H1 (cell line): ENCODE measurements at places on chromosomes 11 and 22. TPM values are rescaled to one million over a fixed set of nuclear protein-coding genes. Genes with fewer than 3 reads are reported as not detected.

Gene POTEH
- polyA plus RNA-seq: not detected in 2 replicates

Gene KCNC1
- polyA plus RNA-seq: 0.08 and 0.11 TPM in 2 replicates

Gene TEAD1
- polyA plus RNA-seq: 15.6 and 17.2 TPM in 2 replicates

Gene IFITM10
- 0.08 and 0.14 TPM in 2 replicates for polyA plus RNA-seq

Gene TIRAP
- 5.3 and 5.6 TPM in 2 replicates for polyA plus RNA-seq

Gene KCNQ1
- 1.9 and 2.4 TPM in 2 replicates for polyA plus RNA-seq

Gene MS4A15
- polyA plus RNA-seq: 0.15 and 0.41 TPM in 2 replicates

Gene GPR83
- 0.30 and 0.49 TPM in 2 replicates for polyA plus RNA-seq

Gene TEX54
- not detected in 2 replicates for polyA plus RNA-seq

Gene BEST1
- 0.62 and 1.4 TPM in 2 replicates for polyA plus RNA-seq

Gene FADS2
- polyA plus RNA-seq: 635 and 701 TPM in 2 replicates

Gene KCTD21
- 3.2 and 5.0 TPM in 2 replicates for polyA plus RNA-seq

Gene ARVCF
- 31.0 and 68.3 TPM in 2 replicates for polyA plus RNA-seq

Gene CECR2
- 18.3 and 22.2 TPM in 2 replicates for polyA plus RNA-seq

Gene MPST
- polyA plus RNA-seq: 124 and 229 TPM in 2 replicates

Gene PARVA
- polyA plus RNA-seq: 2.6 and 3.1 TPM in 2 replicates

Gene SPON1
- 1.5 and 2.0 TPM in 2 replicates for polyA plus RNA-seq

Gene NXPE1
- polyA plus RNA-seq: not detected in 2 replicates

Gene MS4A3
- not detected in 2 replicates for polyA plus RNA-seq

Gene MAML2
- polyA plus RNA-seq: 2.5 and 3.8 TPM in 2 replicates

Gene ZBTB16
- polyA plus RNA-seq: 0.12 and 0.19 TPM in 2 replicates

Gene OR2AG1
- not detected in 2 replicates for polyA plus RNA-seq

Gene TMEM86A
- 1.5 and 2.4 TPM in 2 replicates for polyA plus RNA-seq

Gene VPREB1
- not detected in 2 replicates for polyA plus RNA-seq

Gene MRGPRX4
- not detected in 2 replicates for polyA plus RNA-seq

Gene MUC2
- polyA plus RNA-seq: not detected in 2 replicates

Gene MMP12
- not detected in 2 replicates for polyA plus RNA-seq

Gene OR52H1
- 0.09 TPM in 2 replicates for polyA plus RNA-seq

Gene DMC1
- 3.8 and 20.2 TPM in 2 replicates for polyA plus RNA-seq

Gene CSNK2A3
- polyA plus RNA-seq: 0.50 and 1.0 TPM in 2 replicates

Gene MFNG
- polyA plus RNA-seq: 5.5 and 8.0 TPM in 2 replicates

Gene TRIM49
- not detected in 2 replicates for polyA plus RNA-seq

Gene ART5
- 6.0 and 9.1 TPM in 2 replicates for polyA plus RNA-seq

Gene ACTN3
- polyA plus RNA-seq: 36.7 and 46.2 TPM in 2 replicates

Gene RTN4RL2
- 11.4 and 17.3 TPM in 2 replicates for polyA plus RNA-seq

Gene LGR4
- polyA plus RNA-seq: 21.9 and 26.6 TPM in 2 replicates

Gene MS4A7
- polyA plus RNA-seq: 0.05 TPM in 1 of 2 replicates, not detected in the other

Gene BIK
- polyA plus RNA-seq: 5.5 and 9.1 TPM in 2 replicates

Gene OR52E6
- 0.14 TPM in 1 of 2 replicates, not detected in the other for polyA plus RNA-seq

Gene MYO7A
- 1.5 and 1.9 TPM in 2 replicates for polyA plus RNA-seq

Gene CCDC188
- not detected in 2 replicates for polyA plus RNA-seq

Gene CALCA
- polyA plus RNA-seq: 0.73 and 1.4 TPM in 2 replicates

Gene OR51E2
- not detected in 2 replicates for polyA plus RNA-seq

Gene ZNF215
- 4.3 and 6.4 TPM in 2 replicates for polyA plus RNA-seq

Gene NLRP6
- polyA plus RNA-seq: 0.06 TPM in 1 of 2 replicates, not detected in the other
